CD4-positive, alpha-beta T cell treated with Interleukin-6 for 4 hours (primary cell): ENCODE measurements at places on chromosomes 4 and X.

GRCh38 chr4:182585321-182585720, 331.9 kb downstream of the DCTD start:
- no peak for DNase-seq

- peak; percentile 76 for DNase-seq
These were observed 167.5 kb upstream of the MAP3K15 start for GRCh38 chrX:19682712-19683331.

DNA sequence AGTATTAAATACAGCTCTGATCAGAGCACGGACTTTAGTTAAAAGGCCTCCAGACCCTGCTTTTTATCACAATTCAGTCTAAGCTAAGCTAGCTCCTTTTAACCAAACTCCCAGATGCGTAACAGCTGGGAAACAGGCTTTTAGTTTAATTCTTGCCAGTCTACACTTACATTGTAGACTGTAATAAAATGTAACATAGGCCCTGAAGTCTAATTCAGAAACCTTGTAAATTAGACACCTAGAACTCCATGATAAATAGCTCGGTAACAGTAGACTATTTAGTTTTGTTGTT, 20.1 kb downstream of the FBXO8 start:
- DNase-seq = no peak

- no peak for DNase-seq
These were observed 19.0 kb downstream of the COX7B2 start for GRCh38 chr4:46890056-46890455.
